ENCODE measurements at places on chromosomes 5 and 9.

DNA sequence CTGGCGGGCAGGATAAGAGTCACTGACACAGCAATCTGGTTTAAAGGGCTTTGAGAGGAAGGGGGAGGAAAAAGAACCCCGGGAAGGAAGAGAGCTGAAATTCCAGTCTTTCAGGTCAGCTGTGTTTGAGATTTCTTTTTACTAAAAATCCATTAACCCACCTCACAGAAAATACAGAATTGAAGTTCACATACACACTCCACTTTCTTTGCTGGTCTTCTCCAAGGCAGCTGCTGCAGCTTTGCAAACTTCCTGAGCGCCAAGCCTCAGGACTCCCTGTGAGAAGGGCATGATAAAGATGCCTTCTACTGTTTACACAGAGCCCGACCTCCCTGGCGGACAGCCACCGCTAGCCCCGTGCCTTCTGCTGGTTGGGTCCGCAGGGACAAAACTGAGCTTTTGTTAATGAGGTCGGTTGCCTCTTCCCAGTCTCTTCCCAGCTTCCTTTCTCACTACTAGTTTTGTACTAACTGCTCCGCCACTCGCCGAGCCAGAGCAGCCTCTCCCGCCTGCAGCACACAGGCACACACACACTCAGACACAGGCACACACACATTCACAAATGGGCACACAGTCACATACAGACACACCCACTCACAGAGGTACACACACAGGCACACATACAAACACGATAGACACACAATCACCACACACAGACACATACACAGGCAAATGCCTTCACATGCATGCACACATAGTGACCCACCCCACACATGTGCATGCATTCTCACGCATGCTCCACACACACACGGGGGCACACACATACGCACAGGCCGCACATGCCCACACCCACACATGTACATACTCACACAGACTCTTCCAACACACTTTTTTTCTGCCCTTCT is at the start of gene FREM1:
TSS of gene FREM1 (minus strand) at position 468 of the 845 bp plus-strand sequence. CDS start 41,451 bp downstream, outside the sequence.
- no peak for DNase-seq

- DNase-seq, result peak; percentile 72
These were observed 3.1 kb upstream of the DOCK8 start for GRCh38 chr9:211557-211956.

DNA sequence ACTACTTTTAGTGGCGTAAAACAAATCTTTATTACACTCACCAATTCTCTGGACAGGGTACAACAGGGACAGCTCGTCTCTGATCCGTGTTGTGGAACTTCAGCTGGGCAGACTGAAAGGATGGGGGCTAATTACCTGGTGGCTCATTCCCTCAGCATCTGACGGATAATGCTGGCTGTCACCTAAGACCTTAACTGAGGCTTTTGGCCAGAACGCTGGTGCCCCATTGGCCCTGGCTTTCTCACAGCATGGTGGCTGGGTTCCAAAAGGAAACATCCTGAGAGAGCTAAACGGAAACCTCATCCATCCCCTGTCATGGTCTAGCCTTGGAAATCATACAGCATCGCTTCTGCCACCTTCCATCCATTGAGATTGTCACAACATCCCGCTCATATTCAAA is 62.9 kb downstream of the RAI14 start:
- DNase-seq, result no peak

GRCh38 chr5:148163345-148163744 is 5.0 kb upstream of the SPINK14 start:
- DNase-seq, result no peak

DNA sequence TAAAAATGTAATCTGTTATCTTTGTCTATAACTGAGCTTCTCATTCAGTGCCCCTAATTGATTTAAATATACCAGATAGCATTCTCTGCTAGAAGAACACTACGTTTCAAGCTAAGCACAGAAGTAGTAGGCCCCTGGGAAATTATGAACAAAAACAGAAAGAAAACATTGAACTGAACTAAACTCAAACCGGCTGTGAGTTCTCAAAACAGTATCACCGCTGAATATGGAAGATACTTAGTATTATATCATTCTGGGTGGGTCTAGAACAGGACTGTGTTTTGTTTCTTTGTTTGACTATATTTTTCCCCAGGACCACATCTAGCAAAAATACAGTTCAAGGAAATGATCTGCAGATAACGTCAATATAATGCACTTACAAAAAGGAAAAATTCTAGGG is 95.1 kb upstream of the HMHB1 start:
- DNase-seq, result no peak

DNA sequence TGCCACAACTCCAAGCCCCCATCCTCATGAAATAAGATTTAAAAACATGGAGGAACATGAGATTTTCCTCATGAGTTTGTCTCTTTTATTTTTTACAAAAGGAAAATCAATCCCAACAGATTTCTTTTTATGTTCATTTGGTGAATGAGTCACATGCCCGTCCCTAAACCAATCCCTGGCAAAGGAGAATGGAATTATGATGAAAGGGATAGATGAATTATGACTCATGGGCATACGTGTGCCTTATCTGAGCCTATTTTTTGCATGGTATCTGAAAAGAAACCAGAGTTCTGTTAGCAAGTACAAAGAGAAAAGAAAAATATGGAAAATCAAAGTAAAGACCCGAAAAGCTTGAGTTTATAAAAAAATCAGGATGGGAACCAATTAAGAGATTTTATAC is 267.5 kb upstream of the TMEM161B start:
- DNase-seq, result no peak

DNA sequence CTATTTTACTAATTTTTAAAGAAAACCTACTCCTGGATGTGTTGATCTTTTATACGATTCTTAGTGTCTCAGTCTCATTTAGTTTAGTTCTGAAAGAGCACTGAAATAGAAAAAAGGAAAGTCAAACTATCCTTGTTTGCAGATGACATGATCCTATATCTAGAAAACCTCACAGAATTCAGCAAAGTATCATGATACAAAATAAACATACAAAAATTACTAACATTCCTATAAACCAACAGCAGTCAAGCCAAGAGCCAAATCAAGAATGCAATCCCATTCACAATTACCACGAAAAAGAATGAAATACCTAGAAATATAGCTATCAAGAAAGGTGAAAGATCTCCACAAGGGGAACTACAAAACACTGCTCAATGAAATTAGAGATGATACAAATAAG is 225.8 kb upstream of the CDH18 start:
- no peak for DNase-seq

DNA sequence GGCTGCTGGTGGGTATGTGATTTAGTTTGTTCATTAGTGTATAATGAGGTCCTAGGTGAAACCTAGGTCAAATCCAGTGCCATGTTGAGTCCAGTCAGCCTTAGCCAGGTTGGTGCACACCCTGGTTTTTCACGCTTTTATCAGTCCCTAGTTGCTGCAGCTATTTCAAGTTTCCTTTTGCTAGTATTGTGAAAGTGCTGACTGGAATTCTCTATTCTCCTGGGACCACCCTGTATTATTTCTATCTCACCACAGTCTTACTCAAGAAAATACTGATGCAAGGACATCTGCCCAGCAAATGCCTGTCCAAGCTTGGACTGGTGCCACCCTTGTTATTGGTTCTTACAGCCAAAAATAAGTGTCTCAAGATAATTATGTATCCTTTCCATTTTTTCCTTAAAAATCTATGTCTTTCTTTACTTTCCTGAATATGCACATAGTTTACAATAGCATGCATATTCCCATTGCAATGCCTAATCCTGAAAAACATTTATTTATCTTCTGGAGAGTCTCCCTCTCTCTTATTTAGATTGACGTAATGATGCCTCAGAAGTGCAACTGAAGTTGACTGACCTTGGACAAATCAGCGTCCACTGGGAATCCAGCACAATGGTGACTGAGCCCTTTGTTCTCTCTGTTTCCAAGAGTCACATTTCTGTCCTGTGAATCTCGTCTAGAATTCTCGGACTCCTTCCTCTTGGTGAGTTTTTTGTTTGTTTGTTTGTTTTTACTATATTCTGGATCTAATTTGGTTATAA is 1075.0 kb downstream of the CDH9 start:
- DNase-seq, result no peak

DNA sequence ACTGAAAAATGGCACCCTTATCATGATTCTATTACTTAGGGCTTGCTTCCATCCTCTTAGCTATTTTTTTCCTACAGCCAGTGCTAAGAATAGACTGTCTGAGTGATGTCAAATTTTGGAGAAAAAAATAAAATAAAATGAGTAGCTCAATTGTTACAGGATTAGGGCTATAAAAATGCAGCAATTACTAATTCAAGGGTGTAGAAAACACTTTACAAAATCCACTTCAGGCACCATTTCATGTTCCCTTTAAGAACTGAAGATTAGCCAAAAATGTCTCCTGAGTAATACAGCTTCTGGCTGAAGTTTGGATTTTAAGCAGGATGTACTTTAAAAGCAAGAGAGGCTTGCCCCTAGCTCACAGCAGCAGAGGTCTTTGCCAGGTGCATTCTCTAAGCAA is 240.5 kb upstream of the IRX1 start:
- DNase-seq, result no peak

DNA sequence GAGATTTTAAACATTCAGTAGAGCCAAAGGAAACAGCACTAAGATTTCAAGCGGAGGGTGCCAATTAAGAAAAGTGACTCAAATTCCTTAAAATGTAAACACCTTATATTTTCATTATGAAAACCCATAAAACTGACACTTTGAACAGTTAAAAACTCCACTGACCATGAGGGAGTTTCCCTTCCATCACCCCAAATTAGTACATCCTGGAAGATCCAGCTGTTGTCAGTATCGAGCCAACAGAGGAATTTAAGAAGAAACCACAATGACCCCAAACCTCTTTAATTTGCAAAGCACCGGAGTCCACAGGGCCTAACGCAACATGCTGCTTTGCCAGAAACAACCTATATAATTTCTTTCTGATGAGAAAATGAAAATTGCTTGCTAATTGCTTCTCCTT is 41.3 kb downstream of the ROR2 start:
- DNase-seq, result no peak

DNA sequence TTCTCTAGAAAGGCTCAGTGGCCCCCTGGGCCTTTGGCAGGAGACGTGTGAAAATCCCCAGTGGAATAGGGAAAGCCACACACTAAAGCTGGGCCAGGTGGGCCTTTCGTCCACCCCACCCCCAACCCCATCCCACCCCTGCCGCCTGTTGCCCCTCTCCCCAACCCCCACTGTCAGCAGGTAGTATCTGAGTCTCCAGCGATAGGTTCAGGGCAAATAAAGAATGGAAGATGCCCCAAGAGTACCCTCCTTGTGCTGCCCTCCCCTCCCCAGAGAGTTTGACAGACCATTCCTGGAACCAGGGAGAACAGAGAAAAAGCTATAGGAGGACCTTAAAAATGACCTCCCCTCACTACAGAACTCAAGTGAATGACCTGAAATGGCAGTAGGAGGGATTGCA is 36.7 kb upstream of the UBE2D2 start:
- no peak for DNase-seq

- no peak for DNase-seq
These were observed 920.4 kb upstream of the DMAC1 start for GRCh38 chr9:8719833-8720486.

- DNase-seq, result peak; percentile 95
These were observed 40.7 kb upstream of the CLPTM1L start for GRCh38 chr5:1385395-1386273.

DNA sequence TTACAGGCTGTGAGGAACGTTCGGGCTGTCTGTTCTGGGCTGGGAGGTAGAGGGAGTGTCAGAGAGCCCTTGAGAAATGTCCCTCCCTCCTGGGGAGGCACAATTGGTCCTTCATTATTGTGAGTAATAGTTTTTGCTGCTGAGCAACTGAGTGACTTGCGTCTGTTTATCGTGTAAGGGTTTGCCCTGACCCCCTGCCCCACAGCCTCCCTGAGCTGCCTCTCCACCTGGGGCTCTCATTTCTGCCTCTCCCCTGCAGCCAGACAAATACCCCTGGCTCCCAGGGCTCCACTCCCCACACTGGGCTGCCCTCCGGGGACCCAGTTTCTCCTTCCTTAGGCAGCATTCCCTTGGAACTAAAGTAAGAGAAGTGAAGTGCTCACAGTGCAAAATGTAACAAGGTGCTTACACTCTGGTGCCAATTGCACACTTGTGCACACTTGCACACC is 174.9 kb upstream of the MVB12B start:
- no peak for DNase-seq

DNA sequence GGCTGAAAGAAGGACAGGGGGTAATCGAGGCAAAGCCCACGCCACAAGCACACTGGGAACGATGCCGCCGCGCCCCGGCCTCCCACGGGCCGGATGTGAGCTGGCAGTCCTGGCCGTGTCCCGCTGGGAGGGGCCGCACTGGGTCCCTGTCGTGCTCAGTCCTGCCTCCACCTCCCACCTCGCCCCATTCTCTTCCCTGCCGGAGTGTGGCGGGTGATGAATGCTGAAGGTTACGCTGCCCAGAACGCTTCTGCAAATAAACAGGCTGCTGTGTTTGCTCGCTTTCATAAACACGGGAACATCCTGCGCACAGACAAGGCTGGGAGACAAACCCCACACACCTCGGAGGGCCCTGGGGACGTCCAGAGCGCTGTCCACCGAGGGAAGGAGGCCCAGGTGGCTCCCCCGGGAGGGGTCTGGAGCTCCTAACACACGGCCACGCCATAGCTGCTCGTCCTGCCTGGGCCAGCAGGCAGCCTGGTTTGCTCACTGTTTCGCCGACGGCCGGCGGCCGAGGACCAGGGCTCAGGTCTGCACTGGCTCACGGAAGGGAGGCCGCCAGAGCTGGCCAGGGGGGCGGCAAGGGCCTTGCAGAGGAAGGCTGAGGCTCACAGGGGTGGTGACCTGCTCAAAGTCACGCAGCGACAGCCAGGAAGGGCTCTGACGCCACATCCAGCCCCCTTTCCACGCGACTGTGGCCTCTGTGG is 2.3 kb downstream of the DNLZ start:
- DNase-seq, result no peak

GRCh38 chr9:38482918-38483592 is 58.8 kb upstream of the IGFBPL1 start:
- DNase-seq, result no peak

DNA sequence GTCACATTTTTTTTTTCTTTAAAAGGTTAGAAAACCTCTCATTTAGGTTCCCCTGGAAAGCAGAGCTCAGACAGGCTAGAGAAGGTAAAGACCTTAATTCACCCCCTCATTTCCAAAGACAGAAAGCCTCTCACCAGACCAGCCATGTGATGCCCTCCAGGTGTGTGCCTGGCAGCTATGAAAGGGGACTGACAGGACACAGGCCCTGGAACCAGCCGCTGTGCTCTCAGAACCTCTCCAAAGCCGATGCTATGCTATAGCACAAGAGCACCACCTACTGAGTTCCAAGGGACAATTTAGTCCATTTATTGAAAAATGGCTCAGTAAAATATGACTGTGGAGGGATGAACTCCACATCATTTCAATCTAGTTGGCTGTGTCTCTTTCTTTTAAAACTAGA is 48.8 kb downstream of the FANCC start:
- DNase-seq, result no peak

- DNase-seq, result no peak
These were observed 210.6 kb upstream of the KLF9 start for GRCh38 chr9:70625078-70625477.

GRCh38 chr9:89874351-89875321 is 269.8 kb downstream of the GADD45G start:
- no peak for DNase-seq

GRCh38 chr5:146291421-146292074 is 47.1 kb upstream of the POU4F3 start:
- peak; percentile 68 for DNase-seq
